ENCODE measurements at places on chromosomes 5 and 9.

DNA sequence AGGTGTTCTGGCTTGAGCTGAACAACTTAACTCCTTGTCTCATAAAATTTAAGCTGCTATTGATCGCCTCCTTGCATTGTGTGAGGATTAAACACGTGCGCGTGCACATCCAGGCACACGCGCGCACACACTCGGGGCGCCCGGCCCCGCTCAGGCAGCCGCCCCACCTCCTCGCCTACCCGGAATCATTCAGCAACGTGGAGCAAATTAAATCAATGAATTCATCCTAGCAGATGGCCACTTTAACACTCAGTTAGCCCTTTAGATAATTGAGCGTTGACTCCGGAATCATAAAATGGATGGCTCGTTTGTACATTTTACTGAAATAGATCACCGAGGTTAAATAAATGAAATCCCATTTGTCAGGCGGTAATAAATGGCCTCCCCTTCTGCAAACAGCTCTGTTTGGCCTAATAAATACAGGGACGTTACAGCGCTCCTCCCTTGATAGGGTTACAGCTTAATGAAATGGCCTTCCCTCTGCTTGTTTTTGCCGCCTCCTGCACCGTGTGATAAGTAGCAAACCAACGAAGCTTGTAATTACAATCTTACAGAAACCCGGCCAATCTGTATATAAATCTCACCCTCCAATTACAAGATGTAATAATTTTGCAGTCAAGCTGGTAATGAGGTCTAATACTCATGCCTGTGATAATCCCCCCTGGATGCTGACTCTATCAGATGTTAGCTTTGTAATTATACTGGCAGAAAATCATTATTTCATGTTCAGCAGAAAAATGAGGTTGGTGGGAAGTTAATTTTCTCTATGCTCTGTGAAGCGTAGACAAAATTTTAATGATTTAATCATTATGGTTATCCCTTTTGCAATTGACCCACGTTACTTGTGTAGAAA is 229.7 kb upstream of the IRX4 start:
- DNase-seq = no peak

DNA sequence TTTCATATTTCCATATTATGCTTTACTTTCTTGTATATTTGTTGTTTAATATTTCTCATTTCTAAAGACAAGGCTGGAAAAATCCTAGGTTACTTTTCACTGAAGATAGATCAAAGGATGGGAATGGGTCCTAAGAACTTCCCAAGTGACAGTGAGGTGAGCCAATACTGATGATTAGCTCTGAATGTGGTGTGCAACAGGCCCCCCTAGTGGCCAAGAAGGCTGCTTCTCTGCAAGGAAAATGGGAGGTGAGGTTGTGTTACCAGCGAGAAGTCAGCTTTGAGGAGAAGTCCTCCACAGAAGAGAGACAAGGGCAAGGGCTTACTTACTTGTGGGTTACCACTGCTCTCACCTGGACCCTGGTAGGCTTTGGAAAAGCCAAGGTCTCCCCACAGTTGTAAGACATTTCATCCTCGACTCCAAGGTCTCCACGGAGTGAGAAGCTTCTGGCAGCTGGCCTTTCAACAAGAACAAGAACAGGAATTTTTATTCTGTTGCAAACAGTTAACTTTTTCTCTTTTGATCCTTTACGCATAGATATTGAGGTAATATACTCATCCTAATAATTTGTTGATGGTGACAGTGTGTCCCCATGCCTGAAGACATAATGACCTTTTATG is 69.9 kb downstream of the MAMDC2 start:
- no peak for DNase-seq

GRCh38 chr5:102737161-102737560 is 17.9 kb upstream of the PAM start:
- no peak for DNase-seq

DNA sequence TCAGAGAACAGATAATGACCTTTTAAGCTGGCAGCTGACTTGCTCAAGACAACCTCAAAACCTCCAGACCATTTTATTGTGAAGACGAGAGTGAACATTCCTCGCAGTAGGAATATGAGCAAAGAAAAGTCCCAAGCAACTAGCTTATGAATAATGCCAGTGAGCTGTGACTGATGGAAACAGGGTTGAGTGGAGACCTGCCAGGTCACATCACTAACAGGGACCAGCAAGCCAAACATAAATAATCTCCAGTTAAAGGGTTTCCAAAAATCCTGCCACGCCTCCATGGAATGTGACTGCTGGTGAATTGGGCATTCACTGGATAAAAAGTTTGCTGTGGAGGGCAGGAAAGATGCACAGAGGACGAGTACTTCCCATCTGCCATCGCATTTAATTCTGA is 185.4 kb downstream of the CRB2 start:
- no peak for DNase-seq

DNA sequence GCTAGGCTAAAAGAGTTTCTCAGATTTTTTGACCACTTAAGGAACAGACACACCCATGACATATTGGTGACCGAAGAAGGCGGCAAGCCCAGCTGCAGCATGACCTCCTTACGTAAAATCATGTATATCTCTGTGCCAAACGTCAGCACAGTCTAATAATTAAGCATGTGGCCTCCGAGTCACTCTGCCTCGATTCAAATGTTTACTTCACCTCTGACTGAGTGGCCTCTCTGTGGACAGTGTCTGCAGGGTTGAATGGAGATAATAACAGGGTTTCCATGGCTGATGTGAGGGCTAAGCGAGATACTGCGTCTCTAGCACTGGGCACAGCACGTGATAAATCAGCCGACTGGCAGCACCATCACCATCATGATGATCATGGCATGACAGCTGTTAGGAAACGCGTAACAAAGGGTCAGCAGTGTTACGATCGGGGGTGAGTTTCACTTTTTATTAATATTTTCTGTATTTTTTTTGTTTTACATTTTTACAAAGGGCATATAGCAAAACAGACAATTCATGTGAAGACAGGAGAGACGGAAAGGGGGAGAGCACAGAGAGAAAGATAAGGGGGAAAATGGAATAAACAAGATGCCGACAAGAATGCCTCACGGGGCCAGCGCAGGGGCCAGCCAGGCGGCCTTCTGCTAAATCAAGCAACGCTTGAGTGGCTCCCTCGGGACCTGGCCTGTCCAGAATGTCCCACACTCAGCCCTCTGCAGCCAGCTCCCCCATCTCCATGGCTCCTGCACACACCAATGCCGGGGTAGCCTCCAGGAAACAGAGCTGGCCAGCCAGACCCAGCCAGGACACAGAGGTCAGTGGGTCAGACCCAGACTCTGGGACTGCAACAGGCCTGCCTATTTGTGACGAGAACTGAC is 60.3 kb downstream of the ADAMTS2 start:
- DNase-seq = no peak

DNA sequence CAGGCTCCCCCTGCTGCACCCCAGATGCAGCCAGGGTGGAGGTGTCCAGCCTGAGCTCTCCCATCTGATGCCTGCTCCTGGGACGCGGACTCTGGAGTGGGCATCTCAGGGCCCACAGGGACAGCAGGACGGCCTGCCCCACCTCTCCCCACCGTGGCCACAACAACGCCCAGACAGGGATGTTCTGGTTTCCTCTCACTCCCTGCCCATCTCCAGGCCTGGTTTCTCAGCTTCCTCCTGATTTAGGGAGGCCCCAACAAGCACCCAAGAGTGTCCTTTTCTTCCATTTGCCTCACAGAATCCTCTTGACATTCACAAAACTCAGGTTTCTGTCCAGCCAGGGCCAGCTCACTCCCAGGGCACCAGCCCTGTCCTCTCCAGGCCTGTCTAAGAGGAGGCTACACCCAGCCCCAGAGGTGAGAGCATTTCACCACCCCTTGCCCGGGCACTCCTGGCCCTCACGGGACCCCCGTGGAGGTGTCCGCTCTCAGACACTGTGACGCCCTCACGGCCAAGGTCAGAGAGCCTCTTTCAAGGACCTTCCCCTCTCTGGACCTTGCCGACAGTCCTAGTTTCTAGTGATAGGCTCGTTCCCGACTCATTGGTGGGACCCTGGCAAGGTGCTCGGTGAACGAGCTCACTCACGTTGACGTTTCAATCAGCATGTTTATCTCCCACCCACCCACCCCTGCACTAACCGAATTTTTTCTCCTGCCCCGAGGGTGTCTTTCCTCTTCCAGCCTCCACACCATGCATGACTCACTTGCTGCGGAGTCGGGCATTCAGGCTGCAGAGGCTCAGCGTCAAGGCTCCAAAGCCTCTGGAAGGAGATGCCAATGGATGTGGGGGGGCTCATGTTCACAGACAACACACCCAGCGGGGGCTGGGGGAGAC is 62.0 kb upstream of the UNC5A start:
- no peak for DNase-seq

GRCh38 chr5:137341831-137342230 is 157.3 kb downstream of the SPOCK1 start:
- no peak for DNase-seq

DNA sequence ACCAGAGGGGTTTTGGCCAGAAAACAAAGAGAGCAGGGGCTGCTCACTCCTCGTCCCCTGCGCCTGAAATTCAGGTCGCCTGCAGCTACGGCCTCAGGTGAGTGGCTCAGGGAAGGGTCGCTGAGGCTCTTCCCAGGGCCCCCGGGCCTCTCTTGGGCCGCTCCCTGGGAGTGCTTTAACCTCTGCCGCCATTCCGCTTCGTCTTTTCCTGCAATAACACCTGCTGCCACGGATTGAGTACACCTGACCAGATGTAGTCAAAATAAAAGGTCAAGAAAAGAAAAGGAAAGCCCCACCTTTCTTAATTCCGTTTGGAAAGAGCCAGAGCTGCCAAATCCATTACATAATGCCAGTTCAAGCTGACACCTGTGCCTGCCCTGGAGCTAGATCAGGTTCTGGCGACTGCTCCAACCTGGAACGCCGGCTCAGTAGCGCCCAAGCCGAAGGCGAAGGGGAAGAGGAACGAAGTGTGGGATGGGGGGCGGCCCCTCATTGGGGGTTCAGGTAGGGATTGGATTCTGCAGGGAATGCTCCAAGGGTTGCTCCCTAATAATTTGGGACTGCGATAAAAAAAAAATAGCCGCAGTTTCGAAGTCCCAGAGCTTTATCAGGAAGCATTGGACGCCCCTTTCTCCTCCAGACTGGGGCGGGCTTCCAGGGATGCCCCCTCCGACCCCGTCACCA is 193.9 kb downstream of the MEF2C start:
- DNase-seq = no peak

DNA sequence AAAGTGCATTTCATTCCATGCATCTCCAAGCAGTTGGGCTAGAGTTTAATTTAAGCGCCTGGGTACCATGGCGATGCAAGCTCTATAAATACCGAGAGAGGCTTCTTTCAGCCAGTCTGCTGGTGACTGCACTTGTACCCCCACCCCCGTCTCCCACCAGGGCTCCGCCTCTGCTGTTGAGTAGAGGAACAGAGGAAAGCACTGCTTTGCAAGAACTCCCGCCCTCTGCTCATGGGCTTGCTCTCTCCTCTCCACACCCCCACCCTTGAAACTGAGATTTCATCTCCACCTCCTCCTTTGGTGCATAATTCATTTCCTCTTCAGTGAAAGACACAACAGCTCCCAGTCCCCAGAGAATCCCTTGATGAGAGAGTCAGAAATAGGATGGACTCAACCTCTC is 5.1 kb upstream of the WWC1 start:
- DNase-seq = no peak

- no peak for DNase-seq
These were observed 2269.7 kb downstream of the MAT2B start for GRCh38 chr5:165775111-165775510.

GRCh38 chr9:905906-906305 is 64.4 kb downstream of the DMRT1 start:
- DNase-seq = no peak

DNA sequence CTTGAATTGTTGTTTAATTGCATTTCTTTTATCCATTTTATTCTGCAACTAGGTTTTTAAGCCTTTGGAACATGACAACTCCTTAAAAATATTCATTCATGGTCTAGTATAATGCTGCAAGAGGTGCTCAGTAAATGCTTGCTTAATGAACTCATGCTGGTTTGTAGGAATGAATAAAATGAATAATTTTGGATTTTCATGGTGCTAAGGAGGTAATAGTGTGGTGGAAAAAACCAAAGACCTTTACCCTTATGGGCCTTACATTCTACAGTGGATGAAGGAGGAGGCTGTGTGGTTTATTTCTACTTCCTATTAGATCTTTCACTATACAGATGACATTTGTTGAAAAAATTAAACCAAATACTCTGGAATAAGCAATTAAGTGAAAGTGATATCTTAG is 43.4 kb downstream of the LRRTM2 start:
- DNase-seq = no peak

GRCh38 chr9:79610791-79611614 is 39.2 kb downstream of the TLE4 start:
- no peak for DNase-seq

DNA sequence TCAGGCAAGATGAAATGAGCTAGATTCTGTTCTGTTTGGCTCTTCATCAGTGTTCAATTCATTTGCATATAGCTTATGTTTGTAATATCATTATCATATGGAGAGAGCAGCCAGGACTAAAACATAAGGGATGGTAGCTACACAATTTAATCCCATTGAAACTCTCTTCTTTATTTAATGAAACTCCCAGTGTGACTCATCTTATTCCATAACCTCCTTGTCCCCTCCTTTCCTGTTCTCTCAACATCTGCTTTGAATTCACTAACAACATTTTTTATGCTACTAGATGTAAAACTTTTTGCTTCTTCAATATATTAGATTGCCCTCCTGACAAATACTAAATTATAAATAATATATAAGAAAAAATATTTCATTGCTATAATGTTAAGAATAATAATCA is 1823.4 kb downstream of the MAT2B start:
- no peak for DNase-seq

- no peak for DNase-seq
These were observed 22.7 kb downstream of the KLF4 start for GRCh38 chr9:107466826-107467225.

DNA sequence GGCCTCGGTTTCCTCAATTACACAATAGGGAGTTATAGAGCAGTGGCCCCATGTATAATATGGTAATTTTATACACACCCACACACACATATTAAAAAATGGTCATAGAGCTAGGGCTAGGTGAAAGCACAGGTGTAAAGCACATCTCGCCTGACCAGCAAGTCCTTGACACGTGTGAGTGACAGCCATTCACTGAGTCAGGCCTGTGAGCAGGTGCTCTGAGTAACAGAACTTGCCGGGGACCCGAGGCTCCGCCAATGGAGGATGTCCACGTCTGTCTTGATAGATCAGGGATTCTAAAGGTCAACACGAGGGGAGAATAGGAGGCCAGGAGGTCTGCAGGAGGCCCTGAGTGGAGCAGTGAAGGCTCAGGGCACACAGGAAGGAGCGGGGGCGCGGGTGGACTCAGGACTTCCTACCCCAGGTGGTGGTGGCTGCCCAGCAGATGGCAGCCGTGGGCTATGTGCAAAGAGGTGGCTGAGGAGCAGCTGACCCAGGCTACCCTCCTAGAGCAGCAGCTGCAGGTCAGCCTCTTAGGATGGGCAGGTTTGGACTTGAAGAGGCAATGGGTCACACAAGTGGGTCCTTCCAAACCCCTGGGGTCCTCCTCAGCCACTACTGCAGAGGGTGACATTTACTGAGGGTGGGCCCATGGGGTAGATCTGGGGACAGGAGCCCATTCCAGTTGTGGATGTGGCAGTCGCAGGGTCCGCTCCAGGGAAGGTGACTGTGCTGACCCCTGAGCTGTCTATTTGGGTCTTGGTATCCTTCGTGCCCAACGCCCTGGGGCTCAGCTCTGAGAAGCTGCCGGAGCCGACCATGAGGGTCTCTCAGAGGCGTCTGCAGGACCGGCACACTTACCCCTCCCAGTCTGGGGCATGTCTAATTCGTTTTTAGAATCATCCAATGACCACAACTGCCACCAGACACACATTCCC is 45.9 kb downstream of the PRRT1B start:
- DNase-seq = peak; percentile 60

GRCh38 chr5:96008487-96008886 is 46.8 kb upstream of the ELL2 start:
- no peak for DNase-seq

GRCh38 chr9:34744295-34745221 is 34.6 kb upstream of the CCL21 start:
- DNase-seq = no peak
